ENCODE measurements at places on chromosomes 2 and 18.
A peak's percentile ranks its signal among the peaks of the same experiment; 100 is the strongest.

GRCh38 chr2:181995289-181995688, 9.6 kb downstream of the PPP1R1C start:
- no peak for DNase-seq

DNA sequence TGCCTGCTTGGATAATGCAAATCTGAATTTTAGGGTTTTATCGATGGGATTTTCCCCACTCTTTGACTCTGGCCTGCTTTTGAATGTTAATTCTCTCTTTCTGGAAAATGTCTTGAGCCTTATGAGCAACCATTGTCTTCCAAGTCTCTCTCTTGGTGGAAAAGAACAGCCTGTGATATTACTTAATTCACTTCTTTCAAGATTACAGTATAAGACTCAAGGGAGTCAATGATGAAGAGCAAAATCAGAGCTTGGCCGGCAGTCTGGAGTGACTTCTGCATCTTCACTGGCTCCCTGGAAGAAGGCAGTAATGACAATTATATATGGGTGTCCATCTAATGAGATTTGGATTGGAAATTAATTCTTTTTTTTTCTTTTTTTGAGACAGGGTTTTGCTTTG, 122.9 kb upstream of the ZEB2 start:
- DNase-seq, result no peak

- DNase-seq, result no peak
Measured at GRCh38 chr2:96261328-96262003, 4.3 kb downstream of the TMEM127 start.

- no peak for DNase-seq
Measured at GRCh38 chr18:26493021-26493420, 55.3 kb downstream of the KCTD1 start.

- DNase-seq, result no peak
Measured at GRCh38 chr2:10765914-10766313, 44.5 kb downstream of the ATP6V1C2 start.

- no peak for DNase-seq
Measured at GRCh38 chr2:16900405-16901025, 234.9 kb upstream of the CYRIA start.

GRCh38 chr2:179455824-179456223, 191.2 kb upstream of the SESTD1 start:
- DNase-seq, result no peak

DNA sequence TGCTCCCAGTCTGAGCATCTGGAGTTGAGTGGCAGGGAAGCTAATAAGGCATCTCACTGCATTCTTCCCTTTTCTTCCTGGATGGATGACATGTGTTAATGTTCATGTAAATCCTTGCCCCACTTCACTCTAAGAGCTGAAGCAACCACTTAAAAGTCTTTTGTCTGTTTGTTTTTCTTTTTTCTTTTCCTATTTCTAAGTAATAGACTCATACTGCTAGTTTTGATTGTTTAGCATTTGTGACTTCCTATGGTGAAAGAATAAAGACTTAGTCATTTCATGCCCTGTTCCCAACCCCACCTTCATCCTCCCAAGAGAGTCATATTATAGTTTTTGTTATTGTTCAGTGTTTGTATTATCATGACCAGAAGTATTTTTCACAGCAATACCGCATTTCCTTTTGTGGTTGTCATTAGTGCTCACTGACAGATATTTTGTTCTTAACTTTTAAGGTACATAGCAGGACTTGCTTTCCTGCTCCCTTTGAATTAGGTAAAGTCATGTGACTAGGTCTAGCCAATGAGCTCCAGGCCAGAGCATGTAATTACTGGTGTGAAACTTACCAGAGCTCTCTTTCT, 18.1 kb upstream of the SPP2 start:
- no peak for DNase-seq

GRCh38 chr18:48359626-48360025, 49.6 kb downstream of the ZBTB7C start:
- no peak for DNase-seq

- DNase-seq, result no peak
Measured at GRCh38 chr18:35624146-35624545, 42.6 kb downstream of the GALNT1 start.

DNA sequence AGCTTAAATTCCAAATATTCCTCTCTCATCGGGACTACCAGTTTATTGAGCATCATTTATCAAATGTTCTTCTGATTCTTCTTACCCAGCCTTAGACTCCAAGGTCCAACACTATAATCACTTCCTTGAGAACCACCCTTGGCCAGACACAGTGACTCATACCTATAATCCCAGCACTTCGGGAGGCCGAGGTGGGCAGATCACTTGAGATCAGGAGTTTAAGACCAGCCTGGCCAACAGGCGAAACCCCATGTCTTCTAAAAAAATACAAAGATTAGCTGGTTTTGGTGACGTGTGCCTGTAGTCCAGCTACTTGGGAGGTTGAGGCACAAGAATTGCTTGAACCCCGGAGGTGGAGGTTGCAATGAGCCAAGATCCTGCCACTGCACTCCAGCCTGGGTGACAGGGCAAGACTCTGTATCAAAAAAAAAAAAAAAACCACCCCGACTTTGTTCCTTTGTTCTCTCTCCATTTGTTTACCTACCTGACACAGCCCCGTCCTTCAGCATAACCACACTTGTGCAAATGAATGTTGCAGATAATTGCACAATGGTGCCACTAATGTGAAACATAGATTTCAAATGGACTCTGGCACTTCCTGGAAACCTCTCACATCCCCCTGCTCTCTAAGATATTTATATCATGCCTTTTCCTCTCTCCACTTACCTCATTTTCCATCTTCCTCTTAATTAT, 38.9 kb upstream of the LPIN2 start:
- peak; percentile 46 for DNase-seq

DNA sequence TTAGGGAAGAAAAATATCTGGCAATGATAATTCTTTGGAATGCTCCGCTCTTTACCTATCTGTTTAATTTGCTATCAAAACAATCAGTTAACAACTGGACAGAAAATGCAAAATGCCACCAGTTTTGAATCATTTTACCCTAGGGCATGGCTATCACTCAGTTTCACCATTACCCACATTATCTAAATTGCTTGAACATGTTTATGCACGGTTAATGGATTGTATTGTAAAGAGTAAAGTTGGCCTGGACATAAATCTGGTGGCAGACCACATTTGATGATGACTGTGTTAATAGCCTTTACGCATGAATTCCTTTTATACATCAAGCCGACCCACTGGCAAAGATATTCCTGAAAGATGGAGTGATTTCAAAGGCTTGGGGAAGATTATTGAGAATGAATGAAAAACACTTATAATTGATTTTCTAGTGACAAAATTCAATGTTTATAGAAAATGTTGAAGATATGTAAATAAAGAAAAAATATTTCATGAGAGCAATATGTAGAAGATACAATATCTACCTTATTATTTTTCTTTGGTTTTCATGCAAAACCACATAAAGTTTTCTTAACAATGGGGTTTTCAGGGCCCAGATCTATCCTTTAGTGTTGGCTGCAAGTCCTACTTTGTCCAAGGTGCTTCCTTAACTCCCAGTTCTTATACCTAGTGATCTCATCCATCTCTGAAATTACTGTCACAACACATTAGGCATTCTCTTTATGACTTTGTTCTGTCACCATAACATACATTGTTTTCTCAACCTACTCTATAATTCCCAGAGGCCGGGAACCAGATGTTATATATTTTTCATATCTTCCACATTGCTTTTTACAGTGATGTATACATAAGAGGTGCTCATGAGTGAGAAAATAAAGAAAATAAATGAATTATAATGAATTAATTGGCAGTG, 265.1 kb downstream of the RIT2 start:
- no peak for DNase-seq

GRCh38 chr2:45688479-45689298, 37.2 kb downstream of the PRKCE start:
- no peak for DNase-seq

DNA sequence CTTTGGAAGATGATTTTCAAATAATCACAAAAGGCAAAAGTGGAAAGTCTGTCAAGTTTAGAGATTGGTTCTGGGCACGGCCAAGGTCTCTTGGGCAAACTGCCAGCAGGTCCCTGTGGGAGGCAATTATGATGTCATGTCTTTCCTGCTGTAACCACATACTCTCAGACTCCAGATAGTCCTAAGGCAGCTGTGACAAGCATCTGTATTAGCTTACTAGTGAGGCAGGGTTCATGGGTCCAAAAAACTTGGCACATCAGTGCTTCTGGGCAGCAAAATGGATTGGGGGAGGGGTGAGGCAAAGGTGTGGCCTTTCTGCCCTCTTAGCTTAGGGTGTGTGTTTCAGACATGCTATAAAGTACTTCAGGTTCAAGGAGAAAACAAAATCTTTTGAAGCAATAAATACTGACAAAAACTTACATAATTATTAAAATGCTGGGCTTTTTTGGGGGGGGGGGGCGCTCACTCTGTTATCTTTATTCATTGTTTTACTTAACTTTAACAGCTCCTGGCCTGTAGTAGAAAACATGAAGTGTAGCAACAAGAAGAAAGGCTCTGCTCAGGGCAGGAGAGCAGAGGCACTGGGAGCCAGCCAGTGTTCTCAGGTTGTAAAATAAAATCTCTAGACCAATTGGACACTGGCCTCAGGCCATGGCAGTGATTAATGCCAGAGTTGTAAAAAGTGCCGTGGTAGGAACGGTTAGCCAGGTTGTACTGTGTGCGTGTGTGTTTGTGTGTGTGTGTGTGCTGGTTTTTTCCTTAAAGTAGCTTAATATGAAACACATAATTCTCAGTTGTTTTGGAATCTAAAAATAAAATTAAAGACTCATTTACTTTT, 14.3 kb upstream of the TANC1 start:
- DNase-seq, result peak; percentile 85

DNA sequence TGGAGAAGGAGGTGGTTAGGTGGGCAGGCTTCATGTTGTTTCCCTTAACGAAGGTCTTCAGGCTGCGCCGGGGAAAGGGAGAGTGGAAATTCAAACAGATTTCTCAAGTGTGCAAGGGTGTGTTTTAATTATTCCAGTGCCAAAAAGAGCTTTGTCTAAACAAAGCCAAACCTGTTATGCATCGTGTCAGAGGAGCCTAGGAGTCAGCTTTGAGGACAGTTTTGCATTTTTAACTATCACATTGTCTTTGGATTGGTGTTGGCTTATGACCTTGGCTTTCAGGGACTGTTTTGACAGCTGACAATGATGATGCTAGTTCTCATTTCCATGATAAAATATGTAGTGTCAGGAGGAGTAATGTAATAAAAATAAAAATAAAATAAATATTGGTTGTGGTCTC, 144.8 kb downstream of the LDLRAD4 start:
- DNase-seq, result no peak

DNA sequence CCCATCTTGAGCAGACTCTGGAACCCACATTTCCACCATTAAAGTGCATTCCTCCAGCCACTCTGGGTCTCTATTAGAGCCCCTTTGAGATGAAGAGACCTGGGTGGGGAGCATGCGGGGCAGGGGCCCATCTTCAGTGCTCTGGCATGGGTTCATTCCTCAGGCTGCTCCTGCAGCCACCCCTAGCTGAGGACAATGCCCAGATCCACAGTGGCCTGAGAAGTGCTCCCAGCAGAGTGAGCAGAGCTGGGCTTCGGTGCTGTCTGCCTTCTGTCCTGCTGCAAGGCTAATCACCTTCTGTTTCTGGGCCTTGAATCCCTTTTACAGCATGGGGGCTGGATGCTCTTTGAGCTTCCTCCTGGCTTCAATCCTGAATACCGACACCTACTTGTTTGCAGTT, 169.8 kb downstream of the TRIM43 start:
- DNase-seq, result no peak

DNA sequence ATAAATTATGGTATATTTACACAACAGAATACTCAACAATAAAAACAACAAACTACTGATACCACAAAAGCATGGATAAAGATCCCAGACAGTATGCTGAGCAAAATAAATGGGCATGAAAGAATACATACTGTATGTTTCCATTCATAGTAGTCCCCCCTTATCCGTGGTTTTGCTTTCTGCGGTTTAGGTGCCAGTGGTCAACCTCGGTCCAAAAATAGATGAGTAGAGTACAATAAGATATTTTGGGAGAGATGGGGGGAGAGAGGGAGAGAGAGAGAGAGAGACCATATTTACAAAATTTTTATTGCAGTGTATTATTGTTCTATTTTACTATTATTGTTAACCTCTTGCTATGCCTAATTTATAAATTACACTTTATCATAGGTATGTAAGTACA, 21.0 kb upstream of the TGFA start:
- DNase-seq, result no peak

DNA sequence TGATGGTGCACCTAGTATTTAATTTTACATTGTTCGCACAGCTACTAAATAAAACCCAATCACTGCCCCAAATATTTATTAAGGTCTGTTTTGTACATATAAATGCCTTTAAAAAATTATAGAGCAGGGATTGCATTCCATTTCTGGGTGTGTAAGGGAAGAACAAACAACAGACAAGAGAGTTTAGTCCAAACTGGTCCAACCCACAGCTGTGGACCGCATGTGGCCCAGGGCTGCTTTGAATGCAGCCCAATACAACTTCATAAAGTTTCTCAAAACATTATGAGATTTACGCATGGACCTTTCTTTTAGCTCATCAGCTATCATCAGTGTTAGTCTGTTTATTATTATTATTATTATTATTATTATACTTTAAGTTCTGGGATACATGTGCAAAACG, 114.8 kb upstream of the LRATD1 start:
- DNase-seq, result no peak
